ENCODE measurements at places on chromosomes 7 and 10.

DNA sequence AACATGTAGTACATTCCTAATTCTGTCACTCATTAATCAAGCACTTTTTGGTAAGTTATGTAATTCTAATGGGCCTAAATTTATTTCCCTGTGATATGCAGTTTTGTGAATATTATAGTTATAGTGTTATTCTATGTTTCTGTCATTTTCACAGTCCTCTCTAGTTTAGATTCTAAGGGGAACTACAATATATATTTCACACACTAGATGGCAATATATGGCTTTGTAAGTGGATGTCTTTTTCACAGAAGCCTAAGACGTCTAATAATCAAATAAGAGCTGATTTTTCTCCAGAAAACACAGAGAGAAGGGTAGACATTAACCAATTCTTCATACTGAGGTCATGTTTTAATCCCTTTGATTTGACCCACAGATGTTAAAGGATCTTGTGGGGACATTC, 18.0 kb downstream of the RNLS start:
- no peak for DNase-seq

DNA sequence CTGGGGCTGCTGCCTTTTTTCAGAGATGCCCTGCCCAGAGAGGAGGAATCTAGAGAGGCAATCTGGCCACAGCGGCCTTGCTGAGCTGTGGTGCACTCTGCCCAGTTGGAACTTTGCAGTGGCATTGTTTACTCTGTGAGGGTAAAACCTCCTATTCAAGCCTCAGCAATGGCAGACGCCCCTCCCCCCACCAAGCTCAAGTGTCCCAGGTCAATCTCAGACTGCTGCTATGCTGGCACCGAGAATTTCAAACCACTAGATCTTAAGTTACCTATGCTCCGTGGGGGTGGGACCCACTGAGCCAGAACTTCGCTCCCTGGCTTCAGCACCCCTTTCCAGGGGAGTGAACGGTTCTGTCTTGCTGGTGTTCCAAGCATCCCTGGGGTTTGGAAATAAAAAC, 77.2 kb downstream of the EXOC4 start:
- DNase-seq: no peak

- DNase-seq: no peak
Observed at GRCh38 chr7:105703207-105703930, 122.1 kb upstream of the EFCAB10 start.

GRCh38 chr7:48111596-48111995, 22.5 kb downstream of the UPP1 start:
- DNase-seq: no peak

- DNase-seq: no peak
Observed at GRCh38 chr10:58556516-58557165, 44.0 kb downstream of the BICC1 start.

GRCh38 chr10:131850383-131850870, 50.4 kb upstream of the PPP2R2D start:
- DNase-seq: no peak

- no peak for DNase-seq
Observed at GRCh38 chr7:45655539-45655938, 81.4 kb downstream of the ADCY1 start.

GRCh38 chr7:154918741-154919140, 84.2 kb downstream of the PAXIP1 start:
- DNase-seq: no peak

DNA sequence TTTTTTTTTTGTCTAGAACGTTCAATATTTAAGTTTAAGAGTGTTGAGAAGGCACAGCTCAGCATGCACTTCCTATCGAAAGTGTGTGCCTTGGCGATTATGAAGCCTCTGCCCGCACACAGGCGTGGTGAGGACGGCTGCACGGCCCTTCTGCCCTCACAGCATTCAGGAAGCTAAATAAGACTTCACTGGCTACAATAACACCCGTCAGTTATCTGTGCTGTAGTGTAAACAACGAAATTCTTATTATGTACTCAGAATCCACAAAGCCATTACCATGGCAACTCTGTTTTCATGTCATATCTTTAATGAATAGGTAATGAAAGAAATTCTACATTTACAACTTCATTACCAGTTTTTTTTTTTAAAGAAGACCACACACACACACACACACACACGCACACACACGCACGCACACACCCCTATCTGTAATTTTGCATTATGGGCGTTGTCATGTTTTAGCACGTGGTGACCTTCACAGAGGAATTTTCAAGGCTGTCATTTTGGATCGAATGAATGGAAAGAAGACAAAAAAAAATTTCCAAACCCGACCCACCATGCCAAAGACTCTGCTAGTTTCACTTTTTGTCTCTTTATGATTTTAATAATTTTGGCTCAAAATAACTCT, 254.8 kb upstream of the CTBP2 start:
- no peak for DNase-seq

All from activated CD8-positive, alpha-beta T cell treated with anti-CD3 and anti-CD28 coated beads for 36 hours (primary cell).